ENCODE measurements at places on chromosomes 12 and 14. TPM values are rescaled to one million over a fixed set of nuclear protein-coding genes. Genes with fewer than 3 reads are reported as not detected.

The PAX9 gene
- not detected for total RNA-seq

DNA sequence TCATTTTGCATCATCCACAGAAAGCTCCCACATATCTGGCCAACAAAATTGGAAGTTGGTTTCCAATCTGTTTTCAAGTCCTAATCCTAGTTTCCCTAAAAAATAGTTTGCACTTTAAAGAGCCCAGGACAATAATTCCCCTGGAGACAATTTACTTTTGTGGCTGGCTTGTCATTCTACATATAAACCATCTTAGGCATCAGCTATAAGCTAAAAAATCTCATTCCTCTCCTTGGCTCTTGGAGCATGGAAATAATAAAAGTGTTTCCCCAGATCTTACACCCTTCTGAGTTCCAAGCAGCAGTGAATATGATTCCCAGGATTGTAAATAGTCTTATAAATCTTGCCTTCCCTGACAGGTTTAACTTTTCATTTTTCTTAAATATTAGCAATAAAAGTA is 89.1 kb upstream of the NUDT4 start:
- H3K27ac ChIP-seq = no peak overlapping the region
- no peak overlapping the region for H3K4me3 ChIP-seq
- H3K27me3 ChIP-seq = no peaks in the 10 kb centered on the region
- DNase-seq = no peak
- H3K4me1 ChIP-seq = peaks cover 16% of the 10 kb centered on the region

GRCh38 chr12:77537663-77538062 is 293.0 kb upstream of the NAV3 start:
- no peak for DNase-seq
- H3K27me3 ChIP-seq = peaks cover 6% of the 10 kb centered on the region
- no peaks in the 10 kb centered on the region for H3K36me3 ChIP-seq
- no peaks in the 10 kb centered on the region for H3K4me1 ChIP-seq
- no peak overlapping the region for H3K4me3 ChIP-seq

GRCh38 chr14:51188566-51189185 is 51.4 kb upstream of the TMX1 start:
- no peaks in the 10 kb centered on the region for H3K27me3 ChIP-seq
- no peaks in the 10 kb centered on the region for H3K4me1 ChIP-seq
- H3K36me3 ChIP-seq = no peaks in the 10 kb centered on the region
- H3K27ac ChIP-seq = no peak overlapping the region
- no peak for DNase-seq

- peaks cover 46% of the 10 kb centered on the region for H3K4me1 ChIP-seq
- DNase-seq = no peak
- H3K27ac ChIP-seq = no peak overlapping the region
- H3K36me3 ChIP-seq = peaks cover 1% of the 10 kb centered on the region
These were observed 23.1 kb downstream of the ETV6 start for GRCh38 chr12:11672256-11673191.

GRCh38 chr12:26317942-26318575 is 122.7 kb downstream of the SSPN start:
- no peak overlapping the region for H3K4me3 ChIP-seq
- DNase-seq = no peak

DNA sequence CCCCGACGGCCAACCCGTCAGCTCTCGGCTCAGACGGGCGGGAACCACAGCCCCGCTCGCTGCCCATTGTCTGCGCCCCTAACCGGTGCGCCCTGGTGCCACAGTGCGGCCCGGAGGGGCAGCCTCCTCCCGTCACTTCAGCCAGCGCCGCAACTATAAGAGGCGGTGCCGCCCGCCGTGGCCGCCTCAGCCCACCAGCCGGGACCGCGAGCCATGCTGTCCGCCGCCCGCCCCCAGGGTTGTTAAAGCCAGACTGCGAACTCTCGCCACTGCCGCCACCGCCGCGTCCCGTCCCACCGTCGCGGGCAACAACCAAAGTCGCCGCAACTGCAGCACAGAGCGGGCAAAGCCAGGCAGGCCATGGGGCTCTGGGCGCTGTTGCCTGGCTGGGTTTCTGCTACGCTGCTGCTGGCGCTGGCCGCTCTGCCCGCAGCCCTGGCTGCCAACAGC is at the start of gene WNT1:
WNT1 (plus strand) TSS at position 32 of the 450 bp plus-strand sequence; CDS start at position 361, 329 bp downstream.
- H3K4me1 ChIP-seq = peaks cover 37% of the 10 kb centered on the region
- H3K36me3 ChIP-seq = no peaks in the 10 kb centered on the region
- H3K4me3 ChIP-seq = peak within 1 kb of the TSS; percentile 53
- no peak for DNase-seq
- H3K27me3 ChIP-seq = peaks cover 97% of the 10 kb centered on the region

DNA sequence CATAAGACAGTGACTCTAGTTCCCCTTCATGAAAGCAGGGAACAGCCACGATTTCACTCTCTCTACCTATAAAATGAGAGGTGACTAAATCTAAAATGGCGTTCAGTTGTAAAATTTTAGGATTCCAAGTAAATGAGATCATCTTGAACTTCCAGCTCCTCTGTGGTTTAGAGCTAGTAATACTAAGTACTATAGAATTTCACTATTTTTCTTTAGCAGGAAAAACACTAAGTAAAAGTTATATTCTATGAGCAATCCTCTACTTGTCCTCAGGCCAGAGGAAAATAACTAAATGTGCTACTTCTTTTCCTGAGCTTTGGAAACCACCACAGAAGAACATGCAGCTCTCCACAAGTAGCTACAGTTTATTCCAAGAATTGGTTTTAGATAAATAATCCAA is 55.6 kb downstream of the NIN start:
- no peak for DNase-seq
- peaks cover 23% of the 10 kb centered on the region for H3K4me1 ChIP-seq
- H3K27me3 ChIP-seq = no peaks in the 10 kb centered on the region

The PPM1H gene
- 10.3 TPM for total RNA-seq

DNA sequence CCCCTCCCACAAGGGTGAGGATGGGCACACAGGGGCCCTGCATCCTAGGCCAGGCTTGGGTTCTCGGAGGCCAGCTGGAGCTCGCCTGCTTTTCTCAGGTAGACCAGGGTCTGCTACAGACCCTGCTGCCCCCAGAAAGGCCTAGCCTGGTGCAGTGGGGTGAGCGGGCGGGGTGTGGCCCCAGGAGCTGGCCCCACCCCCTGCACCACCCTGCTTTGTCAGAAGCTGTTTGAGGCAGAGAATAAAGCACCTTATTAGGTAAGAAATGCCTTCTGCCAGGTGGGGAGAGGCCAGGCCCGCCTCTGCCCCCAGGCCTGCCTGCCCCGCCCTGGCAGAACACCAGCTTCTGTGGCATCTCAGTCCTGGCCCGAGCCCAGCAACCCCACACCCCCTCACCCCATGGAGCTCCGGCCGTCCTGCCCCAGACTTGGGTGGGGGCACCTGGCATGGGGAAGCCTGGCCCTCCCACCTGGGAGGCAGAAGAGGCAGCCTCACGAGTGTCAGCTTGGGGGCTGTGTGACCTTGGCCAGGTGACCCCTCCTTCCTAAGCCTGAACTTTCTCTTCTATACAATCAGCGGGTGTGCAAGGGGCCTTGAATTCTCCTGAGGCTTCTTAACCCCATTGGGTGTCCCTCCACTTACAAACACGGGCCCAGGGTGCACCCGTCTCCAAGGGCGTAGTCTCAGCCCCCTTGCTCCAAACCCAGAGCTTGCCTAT is 43.2 kb downstream of the KRT80 start:
- peak overlapping the region; percentile 56 for H3K27ac ChIP-seq
- no peaks in the 10 kb centered on the region for H3K36me3 ChIP-seq
- peaks cover 41% of the 10 kb centered on the region for H3K4me1 ChIP-seq
- no peak overlapping the region for H3K4me3 ChIP-seq
- no peak for DNase-seq

GRCh38 chr12:67274186-67274585 is 5.0 kb downstream of the CAND1 start:
- no peak overlapping the region for H3K4me3 ChIP-seq
- peaks cover 68% of the 10 kb centered on the region for H3K4me1 ChIP-seq
- no peaks in the 10 kb centered on the region for H3K27me3 ChIP-seq
- peak overlapping the region; percentile 85 for H3K27ac ChIP-seq

The SCNN1A gene
- total RNA-seq = 20.3 TPM

DNA sequence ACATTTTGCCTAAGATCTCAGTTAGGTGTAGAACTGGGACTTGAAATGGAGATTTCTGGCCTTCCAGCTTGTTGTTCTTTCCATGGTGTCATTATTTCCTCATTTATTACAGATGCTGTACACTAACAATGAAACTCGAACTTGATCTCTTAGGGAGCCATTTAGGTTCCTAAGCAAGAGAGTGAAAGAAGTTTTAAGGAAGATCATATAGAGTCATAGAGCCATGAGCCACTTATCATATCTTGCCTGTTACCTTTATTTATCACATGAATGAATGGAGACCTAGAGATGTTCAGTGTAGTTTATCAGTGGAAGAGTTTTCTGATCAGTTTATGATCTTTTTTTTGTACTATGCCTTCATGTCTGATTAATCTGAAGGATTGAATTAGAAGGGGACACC is 9.9 kb downstream of the HELB start:
- no peaks in the 10 kb centered on the region for H3K27me3 ChIP-seq
- H3K4me3 ChIP-seq = no peak overlapping the region
- peaks cover 20% of the 10 kb centered on the region for H3K4me1 ChIP-seq
- peaks cover 38% of the 10 kb centered on the region for H3K36me3 ChIP-seq

DNA sequence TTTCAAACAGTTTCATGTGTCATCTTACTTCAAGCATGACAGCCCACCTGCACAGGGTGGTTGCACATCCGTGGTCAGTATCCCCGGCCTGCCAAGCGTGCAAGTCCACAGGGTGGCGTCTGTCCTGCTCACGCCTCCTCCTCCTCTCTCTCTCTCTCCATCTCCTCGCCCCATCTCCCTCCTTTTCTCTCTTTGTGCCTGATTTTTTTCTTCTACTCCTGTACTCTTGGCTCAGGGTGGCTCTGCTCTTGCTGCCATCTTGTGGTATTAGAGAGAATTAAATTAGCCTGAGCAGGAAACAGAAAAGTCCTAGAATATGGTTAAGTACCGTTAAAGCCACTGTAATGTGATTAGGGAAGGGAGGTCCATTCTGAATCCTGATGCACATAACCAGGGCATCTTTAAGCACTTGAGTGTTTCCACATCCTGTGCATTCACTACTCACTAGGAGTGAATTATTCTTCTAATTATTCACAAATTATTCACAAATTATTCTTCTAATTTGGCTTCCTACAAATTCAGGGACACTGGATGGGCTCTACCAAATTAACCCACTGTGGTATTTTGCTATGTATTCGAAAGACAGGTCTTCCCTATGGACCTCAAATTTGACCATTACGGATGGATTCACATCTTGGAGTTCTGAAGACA is 25.5 kb upstream of the DTX1 start:
- no peak overlapping the region for H3K4me3 ChIP-seq
- no peaks in the 10 kb centered on the region for H3K36me3 ChIP-seq
- H3K27ac ChIP-seq = no peak overlapping the region
- peaks cover 38% of the 10 kb centered on the region for H3K27me3 ChIP-seq
- no peak for DNase-seq

The SPIC gene
- not detected for total RNA-seq

GRCh38 chr12:44296624-44297197 is 460.8 kb downstream of the TMEM117 start:
- no peak overlapping the region for H3K27ac ChIP-seq
- H3K4me1 ChIP-seq = peaks cover 3% of the 10 kb centered on the region
- DNase-seq = no peak
- no peaks in the 10 kb centered on the region for H3K27me3 ChIP-seq
- H3K4me3 ChIP-seq = no peak overlapping the region

The ACADS gene
- total RNA-seq = 12.8 TPM

- H3K27me3 ChIP-seq = no peaks in the 10 kb centered on the region
- no peak overlapping the region for H3K27ac ChIP-seq
- H3K4me1 ChIP-seq = peaks cover 7% of the 10 kb centered on the region
- H3K4me3 ChIP-seq = no peak overlapping the region
- DNase-seq = no peak
- no peaks in the 10 kb centered on the region for H3K36me3 ChIP-seq
These were observed 126.9 kb upstream of the AMIGO2 start for GRCh38 chr12:47206450-47207339.

GRCh38 chr14:96233661-96234060 is 22.3 kb upstream of the BDKRB1 start:
- no peaks in the 10 kb centered on the region for H3K27me3 ChIP-seq
- no peak for DNase-seq
- H3K4me1 ChIP-seq = peaks cover 3% of the 10 kb centered on the region
- no peaks in the 10 kb centered on the region for H3K36me3 ChIP-seq

GRCh38 chr12:42143452-42144157 is 1.1 kb downstream of the GXYLT1 start:
- H3K27me3 ChIP-seq = no peaks in the 10 kb centered on the region
- peaks cover 31% of the 10 kb centered on the region for H3K4me1 ChIP-seq
- H3K27ac ChIP-seq = peak overlapping the region; percentile 82
- no peak for DNase-seq

- H3K27ac ChIP-seq = no peak overlapping the region
- peaks cover 3% of the 10 kb centered on the region for H3K4me1 ChIP-seq
- no peak overlapping the region for H3K4me3 ChIP-seq
- H3K36me3 ChIP-seq = no peaks in the 10 kb centered on the region
These were observed 29.9 kb downstream of the VRTN start for GRCh38 chr14:74377976-74378690.

The GPD1 gene
- total RNA-seq = 1.1 TPM

GRCh38 chr14:43786066-43786762 is 720.9 kb downstream of the FSCB start:
- H3K27ac ChIP-seq = no peak overlapping the region
- no peaks in the 10 kb centered on the region for H3K4me1 ChIP-seq
- no peak for DNase-seq
- H3K36me3 ChIP-seq = no peaks in the 10 kb centered on the region

DNA sequence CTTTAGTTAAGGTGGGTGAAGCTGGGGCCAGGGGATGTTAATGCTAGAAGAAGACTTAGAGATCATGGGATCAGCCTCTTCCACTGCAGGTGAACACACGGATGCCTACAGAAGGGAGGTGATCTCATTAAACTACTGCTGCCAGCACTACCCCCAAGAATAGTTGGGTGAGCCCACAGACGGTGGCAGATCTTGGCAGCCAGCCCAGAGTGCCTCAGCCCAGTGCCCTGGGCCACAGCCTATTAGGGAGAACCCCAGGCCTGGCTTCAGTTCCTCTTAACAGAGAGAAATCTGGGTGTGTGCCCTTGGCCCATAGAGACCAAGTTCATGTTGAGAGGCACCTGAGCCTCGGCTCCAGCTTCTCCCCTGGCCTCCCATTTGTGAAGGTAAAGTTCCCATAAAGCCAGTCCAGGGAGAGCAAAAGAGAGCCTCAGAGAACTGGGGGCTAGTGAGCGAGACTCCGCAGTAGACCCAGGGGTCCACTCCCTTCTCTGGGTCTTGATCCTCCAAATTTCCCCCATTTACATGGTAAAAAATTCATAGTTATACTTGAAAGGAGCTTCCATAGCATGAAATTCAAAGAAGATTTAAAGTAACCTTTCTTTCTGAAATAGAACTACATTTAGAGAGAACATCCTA is 125.0 kb upstream of the CCND2 start:
- H3K27ac ChIP-seq = no peak overlapping the region
- DNase-seq = no peak
- H3K27me3 ChIP-seq = peaks cover 3% of the 10 kb centered on the region
- no peaks in the 10 kb centered on the region for H3K4me1 ChIP-seq
- no peak overlapping the region for H3K4me3 ChIP-seq

The MBD6 gene
- 118 TPM for total RNA-seq

DNA sequence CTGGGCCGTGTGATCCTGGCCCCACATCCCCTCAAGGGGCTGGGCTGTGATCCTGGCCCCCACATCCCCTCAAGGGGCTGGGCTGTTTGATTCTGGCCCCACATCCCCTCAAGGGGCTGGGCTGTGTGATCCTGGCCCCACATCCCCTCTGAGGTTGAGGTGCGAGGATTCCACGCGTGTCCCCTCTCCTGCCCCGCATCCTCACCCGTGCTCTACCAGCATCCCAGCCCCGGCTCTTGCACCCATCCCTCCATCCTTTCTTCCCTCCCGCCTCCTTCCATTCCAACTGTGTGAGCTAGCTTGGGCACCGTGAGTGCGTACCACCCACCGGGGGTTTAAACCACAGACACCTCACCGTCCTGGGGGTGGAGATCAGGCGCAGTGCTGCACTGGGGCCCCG is 31.1 kb upstream of the TMEM179 start:
- no peak for DNase-seq
- no peak overlapping the region for H3K27ac ChIP-seq
- H3K4me3 ChIP-seq = no peak overlapping the region

All from mesothelial cell of epicardium (in vitro differentiated cells).